Activated CD8-positive, alpha-beta memory T cell treated with anti-CD3 and anti-CD28 coated beads for 1 hour (primary cell): ENCODE measurements at places on chromosomes 2 and 18.

GRCh38 chr2:196977507-196977906 lies 51.0 kb upstream of the PGAP1 start:
- DNase-seq = no peak

- no peak for DNase-seq
These were observed 275.6 kb upstream of the ZSWIM2 start for GRCh38 chr2:187124529-187124928.

- no peak for DNase-seq
These were observed 952 bp upstream of the UGT1A6 start for GRCh38 chr2:233691443-233692433.

DNA sequence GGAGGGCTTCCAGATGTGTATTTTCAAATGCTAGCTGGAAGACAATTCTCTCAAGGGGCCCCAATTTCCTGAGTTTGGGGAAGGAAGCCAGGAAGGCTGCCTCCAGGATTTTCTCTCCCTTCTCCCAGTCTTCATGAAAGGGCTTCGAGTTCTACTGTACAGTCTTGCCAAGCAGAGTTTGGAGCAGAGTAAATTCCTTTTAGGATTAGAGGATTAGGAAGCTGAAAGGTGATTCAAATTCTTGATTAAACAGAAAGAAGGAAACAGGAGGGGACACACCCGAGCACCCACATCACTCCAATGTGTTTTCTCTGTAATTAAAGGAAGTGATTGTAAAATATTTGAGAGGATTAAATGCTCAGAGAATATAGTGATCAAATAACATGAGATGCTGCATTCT lies 217.8 kb downstream of the SETBP1 start:
- no peak for DNase-seq

- no peak for DNase-seq
These were observed 1537.7 kb downstream of the LRP1B start for GRCh38 chr2:140593132-140593531.

DNA sequence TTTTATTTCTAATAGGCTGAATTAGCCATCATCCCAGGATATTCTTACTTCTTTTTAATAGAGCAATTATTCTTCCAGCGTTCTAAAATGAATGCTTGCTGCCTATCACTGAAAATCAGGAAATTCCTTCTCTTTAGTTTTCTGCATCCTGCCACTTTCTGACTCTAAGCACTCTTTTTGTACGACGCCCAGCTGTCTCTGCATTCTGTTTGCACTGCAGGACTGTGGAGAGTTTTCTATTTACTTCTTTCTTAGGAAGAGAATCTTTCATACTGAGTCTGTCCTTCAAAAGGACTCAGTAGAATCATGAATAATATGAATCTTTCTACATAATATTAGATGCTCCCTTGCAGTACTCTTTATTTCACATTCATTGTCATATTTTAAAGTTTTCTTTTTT lies 360.4 kb upstream of the DSEL start:
- no peak for DNase-seq

GRCh38 chr18:41828137-41828536 lies 126.9 kb upstream of the PIK3C3 start:
- no peak for DNase-seq

- no peak for DNase-seq
These were observed 52.2 kb upstream of the TMEM18 start for GRCh38 chr2:729376-729861.

GRCh38 chr18:54390838-54391237 lies 33.1 kb downstream of the C18orf54 start:
- no peak for DNase-seq

DNA sequence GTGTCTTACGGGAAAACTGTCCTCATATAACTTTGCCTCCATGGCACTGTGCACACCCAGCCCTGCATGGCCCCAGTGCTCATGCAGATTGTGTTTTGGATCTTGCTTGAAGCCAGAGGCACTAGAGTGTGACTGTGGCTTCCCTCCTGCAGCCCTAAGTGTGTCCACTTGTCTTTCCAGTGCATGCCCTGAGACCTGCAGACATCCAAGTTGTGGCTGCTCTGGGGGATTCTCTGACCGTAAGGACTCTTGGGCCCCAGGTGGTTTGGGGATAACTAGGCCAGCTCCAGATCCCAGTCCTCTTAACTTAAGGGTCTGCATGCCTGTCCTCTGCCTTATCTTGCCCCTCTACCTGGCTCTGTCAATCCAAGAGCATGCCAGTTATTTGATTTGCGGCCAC lies 96.6 kb downstream of the PLB1 start:
- DNase-seq = no peak

- DNase-seq = no peak
These were observed 126.7 kb downstream of the TMEM182 start for GRCh38 chr2:102888514-102888913.

- no peak for DNase-seq
These were observed 339.9 kb upstream of the SOX11 start for GRCh38 chr2:5352286-5352685.

DNA sequence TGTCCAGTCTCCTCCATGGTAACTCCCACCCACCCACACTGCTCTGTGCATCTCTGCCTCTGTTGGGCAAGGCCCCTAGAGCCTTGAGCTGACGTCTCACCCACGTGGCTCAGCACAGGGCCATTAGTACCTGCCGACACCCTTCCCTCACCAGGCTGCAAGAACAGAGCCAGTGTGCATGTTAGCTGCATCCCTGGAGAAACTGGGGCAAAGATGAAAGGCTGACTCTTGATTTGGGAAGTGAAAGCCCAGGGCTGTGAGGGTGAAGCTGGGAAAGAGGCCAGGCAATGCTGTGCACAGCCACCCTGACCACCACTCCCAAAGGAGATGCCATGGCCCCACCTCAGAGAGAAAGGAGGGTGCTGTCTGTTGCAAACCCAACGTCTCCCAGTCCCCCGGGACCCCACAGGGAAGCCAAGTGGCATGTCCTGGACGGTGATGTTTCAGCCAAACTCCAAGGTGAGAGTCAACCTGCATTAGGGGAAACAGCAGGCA lies 20.0 kb upstream of the HPCAL1 start:
- no peak for DNase-seq

DNA sequence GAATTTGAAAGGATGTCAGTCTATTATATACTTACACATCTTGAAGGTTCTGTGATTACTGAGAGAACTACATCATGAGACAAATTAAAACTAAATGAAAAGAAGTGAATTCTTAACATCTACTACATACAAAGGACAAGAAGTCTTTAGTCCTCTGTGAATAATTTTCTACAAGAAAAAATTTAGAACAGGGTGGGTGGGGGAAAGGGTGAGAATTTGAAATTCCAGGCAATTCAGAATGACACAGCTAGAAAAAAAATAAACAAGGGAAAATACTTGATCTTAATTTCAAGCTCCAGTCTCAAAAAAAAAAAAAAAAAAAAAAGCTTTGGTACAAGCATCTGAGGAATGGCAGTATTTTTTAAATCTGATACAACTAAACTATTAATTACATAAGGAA lies 15.5 kb downstream of the CUL3 start:
- DNase-seq = no peak

GRCh38 chr2:219116776-219117646 lies 43.6 kb downstream of the NHEJ1 start:
- DNase-seq = no peak

DNA sequence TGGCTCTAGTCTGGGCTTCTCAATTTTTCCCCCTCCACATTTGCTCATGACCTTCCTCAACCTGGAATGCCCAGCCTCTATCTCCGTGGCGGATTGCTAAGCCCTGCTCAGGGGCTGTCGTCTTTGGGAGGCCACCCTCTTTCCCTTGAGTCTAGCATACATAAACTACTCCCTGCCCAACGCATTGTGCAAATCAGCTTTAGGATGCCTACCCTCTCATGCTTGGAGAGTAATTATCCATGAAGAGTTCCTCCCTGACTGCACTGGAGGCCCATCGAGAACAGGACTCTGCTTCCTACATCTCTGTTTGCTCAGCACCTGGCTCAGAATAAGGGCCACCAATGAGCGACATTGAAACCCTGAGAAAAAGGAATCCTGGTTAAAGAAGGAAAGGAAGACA lies 53.7 kb upstream of the NPAS2 start:
- no peak for DNase-seq

DNA sequence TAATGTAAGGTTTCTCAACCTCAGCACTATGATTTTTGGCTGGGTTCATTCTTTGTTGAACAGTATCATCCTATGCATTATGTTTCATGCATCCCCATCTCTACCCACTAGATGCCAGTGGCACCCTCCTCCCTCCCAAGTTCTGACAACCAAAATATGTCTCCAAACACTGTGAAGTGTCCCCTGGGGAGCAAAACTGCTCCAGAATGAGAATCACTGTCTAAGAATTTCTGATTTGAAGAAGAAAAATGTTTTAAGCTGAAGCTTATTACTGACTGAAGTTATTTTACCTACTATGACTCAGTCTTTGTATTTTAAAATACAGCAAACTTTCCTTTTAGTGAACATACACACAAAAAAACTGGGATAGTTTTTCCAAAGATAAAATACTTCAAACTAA lies 3.4 kb downstream of the THADA start:
- DNase-seq = no peak

- DNase-seq = no peak
These were observed 64.4 kb downstream of the KLHL29 start for GRCh38 chr2:23449413-23449812.

DNA sequence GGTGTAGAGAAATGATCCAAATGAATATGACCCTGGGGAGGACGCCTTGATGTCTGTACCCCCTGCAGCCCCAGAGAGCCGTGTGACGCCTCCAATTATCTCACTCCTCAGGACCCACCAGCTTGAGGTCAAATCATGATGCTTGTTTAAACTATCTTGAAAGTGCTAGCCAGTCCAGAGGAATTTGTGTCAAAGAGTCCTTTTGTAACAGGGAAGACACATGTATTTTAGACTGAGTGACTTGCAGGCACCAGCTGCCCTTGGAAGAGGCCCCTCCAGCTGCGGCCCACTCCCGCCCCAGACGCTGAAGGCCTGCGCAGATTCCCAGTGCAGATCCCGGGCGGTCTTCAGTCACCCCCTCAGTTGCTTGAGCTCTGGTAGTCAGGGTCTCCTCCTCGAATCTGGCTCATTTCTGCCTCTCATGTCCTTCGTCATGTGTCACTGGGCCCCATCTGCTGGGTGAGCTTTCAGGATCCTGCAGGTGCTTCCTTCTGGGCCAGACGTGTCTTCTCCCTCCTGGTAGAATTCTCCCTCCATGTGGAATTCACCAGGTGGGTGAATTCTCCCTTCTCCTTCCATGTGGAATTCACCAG lies 77.4 kb downstream of the RNF144A start:
- no peak for DNase-seq

DNA sequence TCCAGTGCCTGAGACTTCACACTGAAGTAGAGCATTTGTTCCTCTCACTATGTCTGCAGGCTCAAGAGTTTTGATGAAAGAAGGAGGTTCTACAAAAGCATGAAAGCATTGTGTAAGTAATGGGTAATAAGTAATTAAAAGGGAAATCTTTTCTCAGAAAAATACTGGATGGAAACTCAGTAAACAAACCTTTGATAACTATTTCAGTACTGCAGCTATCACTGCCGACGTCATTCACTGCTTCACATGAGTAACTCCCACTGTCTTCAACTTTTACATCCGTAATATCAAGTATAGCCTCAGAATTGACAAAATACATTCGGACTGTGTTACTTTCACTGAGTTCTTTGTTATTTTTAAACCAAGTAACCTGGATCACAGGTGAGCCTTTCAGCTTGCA lies 72.7 kb downstream of the TTN start:
- DNase-seq = no peak

DNA sequence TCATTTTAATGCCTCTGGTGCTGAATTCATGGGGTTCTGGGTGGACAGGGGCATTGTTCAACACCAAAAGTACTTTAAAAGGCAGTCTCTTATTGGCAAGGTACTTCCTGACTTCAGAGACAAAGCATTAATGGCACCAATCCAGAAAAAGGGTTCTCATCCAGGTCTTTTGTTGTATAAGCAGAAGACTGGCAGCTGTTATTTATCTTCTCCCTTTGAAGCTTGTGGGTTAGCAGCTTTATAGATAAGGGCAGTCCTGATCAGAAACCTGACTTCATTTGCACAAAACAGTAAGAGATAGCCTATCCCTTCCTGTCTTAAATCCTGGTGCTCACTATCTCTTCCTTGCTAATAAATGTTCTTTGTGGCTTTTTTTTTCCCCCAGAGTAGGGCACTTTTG lies 68.8 kb downstream of the VPS54 start:
- DNase-seq = no peak

GRCh38 chr2:175627405-175627804 lies 374.7 kb downstream of the LNPK start:
- no peak for DNase-seq

DNA sequence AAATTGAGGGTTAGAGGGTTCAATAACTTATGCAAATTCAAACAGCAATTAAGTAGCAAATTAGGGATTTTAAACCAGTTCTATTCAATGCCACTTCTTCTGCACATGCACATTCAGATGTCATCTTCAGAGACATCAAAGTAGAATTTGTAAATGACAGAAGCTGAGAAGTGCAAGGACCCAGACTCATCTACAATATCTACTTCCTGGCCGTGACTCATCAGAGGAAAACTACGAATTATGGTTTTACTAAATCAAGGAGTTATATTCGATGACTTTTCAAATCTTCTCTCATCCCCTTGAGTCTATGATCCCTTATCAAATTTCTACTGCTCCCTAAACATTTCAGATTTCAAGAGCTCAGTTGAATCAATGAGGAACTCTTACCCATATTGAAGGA lies 20.0 kb upstream of the STAT4 start:
- no peak for DNase-seq

GRCh38 chr18:10928011-10928771 lies 221.2 kb downstream of the PIEZO2 start:
- DNase-seq = no peak
